CD4-positive, alpha-beta T cell treated with Interleukin-17A for 1 hour (primary cell): ENCODE measurements at places on chromosomes 6 and 20.

GRCh38 chr6:49506569-49507111 lies 6.9 kb downstream of the GLYATL3 start:
- no peak for DNase-seq

DNA sequence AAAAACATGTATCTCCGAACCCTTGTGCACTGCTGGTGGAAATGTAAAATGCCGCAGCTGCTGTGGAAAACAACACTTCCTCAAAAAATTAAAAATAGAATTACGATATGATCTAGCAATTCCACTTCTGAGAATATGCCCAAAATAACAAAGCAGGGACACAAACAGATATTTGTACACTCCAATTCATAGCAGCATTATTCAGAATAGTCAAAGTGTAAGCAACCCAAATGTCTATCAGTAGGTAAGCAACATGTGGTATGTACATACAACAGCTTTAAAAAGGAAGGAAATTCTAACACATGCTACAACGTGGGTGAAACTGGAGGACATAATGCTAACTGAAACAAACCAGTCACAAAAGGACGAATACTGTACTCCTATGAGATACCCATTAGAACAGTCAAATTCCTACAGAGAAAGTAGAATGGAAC lies 5.7 kb upstream of the RAB5IF start:
- DNase-seq = no peak

- no peak for DNase-seq
These were observed 139.1 kb downstream of the ZDHHC14 start for GRCh38 chr6:157520117-157520406.

GRCh38 chr6:25959890-25960536 lies 2.6 kb upstream of the TRIM38 start:
- no peak for DNase-seq

- no peak for DNase-seq
These were observed 183.9 kb upstream of the JARID2 start for GRCh38 chr6:15061908-15062515.

DNA sequence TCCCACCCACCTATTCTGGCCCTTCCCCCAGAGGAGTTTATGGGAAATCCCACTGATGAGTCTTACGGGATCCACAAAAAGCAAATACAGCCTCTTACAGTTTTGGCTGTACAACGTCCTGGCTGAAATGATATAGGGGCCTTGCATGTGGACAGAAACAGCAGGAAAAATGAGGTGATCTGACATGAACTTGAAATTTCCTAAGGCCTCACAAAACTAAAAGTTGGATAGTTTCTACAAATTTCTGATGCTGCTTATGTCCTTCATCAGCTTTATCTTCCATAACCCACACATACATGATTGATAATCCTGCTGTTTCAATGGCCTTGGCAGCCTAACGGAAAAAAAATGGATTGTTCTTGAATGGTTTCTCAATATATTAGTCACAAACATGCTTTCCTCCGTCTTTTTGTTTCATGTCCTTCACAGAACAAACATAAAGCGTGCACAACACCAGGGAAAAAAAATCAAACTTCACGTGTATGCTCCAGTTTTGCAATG lies 118.8 kb downstream of the BMP5 start:
- no peak for DNase-seq

GRCh38 chr6:89260310-89260709 lies 43.2 kb upstream of the GABRR1 start:
- no peak for DNase-seq

GRCh38 chr20:23298926-23299672 lies 51.5 kb upstream of the NXT1 start:
- DNase-seq = no peak

GRCh38 chr6:3900744-3901336 lies 51.7 kb downstream of the FAM50B start:
- no peak for DNase-seq

GRCh38 chr6:129046526-129046925 lies 163.6 kb downstream of the LAMA2 start:
- DNase-seq = no peak

GRCh38 chr6:148565930-148566663 lies 180.7 kb upstream of the UST start:
- no peak for DNase-seq

DNA sequence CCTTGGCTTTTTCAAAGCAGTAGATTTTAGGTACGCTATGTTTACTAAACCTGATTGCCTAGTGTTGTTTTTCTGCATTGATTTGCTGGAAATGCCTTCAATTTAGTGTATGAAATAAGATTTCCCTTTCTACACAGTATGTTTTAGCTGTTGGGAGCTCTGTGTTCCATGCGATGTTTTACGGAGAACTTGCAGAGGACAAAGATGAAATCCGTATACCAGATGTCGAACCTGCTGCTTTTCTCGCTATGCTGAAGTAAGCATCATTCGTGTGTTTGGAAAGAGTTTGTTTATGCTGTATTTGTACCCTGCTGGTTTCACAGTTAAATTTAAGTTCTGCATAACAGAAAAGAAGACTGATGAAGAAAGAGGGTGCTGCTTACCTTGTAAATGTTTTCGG lies 1.9 kb downstream of the BTBD3 start:
- no peak for DNase-seq

GRCh38 chr20:50516180-50516934 lies 6.2 kb downstream of the PTPN1 start:
- no peak for DNase-seq

GRCh38 chr6:125019918-125020317 lies 57.7 kb downstream of the RNF217 start:
- DNase-seq = no peak

- DNase-seq = no peak
These were observed 59.0 kb downstream of the CD164 start for GRCh38 chr6:109323241-109323640.

- DNase-seq = peak; percentile 77
These were observed 58.9 kb downstream of the ZNF831 start for GRCh38 chr20:59222253-59223181.

DNA sequence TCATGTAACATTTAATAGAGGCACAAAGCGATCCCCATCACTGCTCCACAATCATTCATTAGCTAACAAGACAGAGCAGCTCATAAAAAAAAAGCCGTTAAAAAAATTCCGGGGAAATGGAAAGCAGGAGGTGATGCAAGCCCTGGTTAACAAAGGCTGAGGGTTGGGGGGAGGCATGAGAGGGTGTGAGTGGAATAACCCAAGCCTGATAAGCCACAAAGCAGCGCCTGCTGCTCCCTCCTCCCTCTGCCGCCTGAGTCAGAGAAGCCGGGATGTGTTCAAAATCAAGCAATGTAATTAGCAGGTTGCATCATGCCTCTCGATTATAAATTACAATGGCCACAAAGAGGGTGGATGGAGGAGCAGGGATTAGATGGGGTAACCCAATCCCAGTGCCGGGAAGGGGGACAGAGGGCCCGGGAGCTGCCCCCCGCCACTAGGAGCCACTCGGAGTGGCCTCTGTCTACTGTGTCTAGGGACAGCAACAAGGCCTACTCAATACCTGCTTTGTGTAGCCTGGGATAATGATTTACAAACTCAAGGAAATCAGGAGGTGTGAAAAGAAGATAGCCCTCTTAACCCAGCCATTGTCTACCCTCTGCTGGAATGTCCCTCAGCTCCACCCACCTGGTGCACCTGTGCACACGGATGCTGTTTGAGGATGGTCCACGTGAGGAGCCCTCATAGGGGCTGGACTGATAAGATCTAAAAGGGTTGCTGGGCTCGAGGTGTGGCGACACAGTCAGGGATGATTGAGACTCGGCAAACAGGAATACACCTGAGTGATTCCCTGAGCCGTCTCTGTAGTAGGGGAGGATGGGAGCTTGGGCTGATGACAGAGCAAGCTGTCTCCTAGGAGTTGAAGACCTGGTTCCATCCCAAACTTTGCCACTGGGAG lies 156.9 kb downstream of the VEGFA start:
- no peak for DNase-seq

GRCh38 chr6:118135371-118135770 lies 228.3 kb downstream of the SLC35F1 start:
- no peak for DNase-seq

DNA sequence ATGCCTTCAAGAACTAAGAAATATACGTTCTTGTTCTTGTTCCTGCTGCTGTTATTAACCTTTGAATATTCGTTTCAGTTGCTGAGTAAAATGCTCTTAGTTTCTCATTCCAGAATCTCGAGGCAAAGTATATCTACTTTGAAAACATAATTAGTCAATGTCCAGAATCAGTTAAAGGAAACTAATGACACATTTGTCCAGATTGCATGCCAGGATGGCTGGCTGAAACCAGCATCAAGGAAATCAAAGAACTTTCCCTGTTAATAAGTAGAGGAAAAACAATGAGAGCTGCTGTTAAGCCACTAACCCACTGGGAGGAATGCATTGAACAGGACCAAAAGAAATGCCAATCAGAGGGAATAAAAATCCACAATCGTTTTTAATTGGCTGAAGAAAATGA lies 196.9 kb downstream of the ALDH8A1 start:
- DNase-seq = no peak

DNA sequence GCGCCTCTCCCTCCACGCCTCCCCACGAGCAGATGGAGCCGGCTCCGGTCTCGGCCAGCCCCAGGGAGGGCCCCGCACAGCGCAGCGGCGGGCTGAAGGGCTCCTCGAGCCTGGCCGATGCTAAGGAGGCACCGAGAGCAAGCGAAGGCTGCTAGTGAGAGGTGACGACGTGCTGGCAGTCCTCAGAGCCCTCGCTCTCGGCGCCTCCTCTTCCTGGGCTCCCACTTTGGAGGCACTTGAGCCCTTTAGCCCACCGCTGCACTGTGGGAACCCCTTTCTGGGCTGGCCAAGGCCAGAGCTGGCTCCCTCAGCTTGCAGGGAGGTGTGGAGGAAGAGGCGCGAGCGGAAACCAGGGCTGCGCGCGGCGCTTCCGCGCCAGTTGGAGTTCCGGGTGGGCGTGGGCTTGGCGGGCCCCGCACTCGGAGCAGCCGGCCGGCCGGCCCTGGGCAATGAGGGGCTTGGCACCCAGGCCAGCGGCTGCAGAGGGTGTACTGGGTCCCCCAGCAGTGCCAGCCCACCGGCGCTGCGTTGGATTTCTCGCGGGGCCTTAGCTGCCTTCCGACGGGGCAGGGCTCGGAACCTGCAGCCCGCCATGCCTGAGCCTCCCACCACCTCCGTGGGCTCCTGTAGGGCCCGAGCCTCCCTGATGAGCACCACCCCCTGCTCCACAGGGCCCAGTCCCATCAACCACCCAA lies 2.5 kb upstream of the TMEM14C start:
- DNase-seq = peak; percentile 60

GRCh38 chr6:170260686-170261085 lies 30.2 kb downstream of the DLL1 start:
- no peak for DNase-seq

- DNase-seq = no peak
These were observed 166.1 kb upstream of the CST7 start for GRCh38 chr20:24782801-24783630.

DNA sequence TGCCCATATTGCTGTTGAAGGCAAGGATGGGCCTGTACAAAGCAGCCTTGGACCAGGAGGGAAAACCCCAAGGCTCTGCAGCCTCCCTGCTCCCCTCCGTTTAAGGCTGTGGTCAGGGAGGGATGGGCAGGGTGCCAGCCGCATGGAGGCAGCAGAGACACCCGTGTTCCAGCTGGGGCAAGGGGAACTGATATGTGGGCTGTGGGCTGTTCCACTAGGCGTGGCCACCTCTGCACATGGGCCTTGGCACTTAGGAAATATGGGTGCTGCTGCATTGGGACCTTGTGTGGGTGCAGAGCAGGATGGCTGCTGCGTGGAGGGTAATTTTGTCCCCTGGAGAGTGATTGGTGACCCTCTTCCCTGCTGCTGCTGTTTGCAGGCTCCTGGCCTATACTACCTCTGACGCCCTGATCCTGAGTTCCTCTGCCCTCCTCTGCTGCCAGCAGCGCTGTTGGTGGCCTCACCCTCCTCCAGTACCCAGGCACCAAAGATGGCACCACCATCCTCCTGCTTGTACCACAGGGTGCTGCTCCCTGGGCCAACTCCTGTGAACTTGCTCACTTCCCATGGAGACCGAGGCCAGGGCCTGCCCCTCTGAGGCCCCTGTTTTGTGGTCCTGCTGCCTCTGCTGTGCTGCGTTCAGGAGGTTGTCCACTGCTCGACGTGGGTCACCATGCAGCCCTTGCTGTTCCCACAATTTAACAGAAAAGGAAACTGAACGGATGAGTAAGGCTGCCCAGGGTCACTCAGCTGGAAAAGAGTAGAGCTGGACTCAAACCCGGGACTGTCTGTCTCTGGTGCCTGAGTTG lies 35.3 kb downstream of the PANK2 start:
- DNase-seq = no peak

GRCh38 chr6:30325873-30326525 lies 728 bp upstream of the TRIM39 start:
- DNase-seq = peak; percentile 87

DNA sequence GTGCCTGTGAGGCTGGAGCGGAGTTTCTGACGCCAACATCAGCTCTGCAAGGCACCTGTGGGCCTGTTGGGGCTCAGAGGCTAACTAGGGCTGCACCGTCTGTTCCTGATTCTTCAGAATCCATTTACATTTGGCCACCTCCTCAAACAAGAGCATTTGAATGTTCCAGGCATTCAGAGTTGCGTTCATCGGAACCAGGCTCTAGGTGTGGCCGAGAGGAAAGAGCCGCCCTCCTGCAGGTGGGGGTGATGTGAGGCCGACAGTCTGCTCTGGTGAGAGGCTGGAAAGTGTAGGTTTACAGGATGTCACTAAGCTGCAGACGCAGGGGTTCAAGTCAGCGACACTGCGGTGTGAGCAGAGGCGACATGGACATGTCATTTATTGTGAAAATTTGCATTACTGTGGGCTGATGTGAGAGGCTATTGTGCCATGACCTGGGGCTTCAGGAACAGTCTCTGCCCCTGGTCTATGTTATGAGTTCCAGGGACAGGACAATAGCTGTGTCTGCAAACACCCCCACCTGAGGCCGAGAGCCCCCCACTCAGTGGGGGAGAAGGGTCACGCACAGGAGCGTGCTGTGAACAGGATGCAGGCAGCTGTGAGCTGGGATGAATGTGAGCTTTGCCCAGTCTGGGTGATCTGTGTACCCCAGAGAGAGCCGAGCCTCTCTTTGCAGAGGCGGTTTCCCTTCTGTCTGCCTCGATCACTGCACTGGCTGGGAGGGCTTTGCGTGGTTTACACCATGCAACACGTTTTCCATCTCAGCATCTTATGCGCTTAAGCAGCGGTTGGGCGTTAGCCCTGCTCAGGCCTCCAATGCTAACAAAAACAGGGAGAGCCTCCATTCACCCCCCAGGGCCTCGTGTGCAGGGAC lies 21.1 kb downstream of the SLCO4A1 start:
- DNase-seq = no peak

- DNase-seq = no peak
These were observed 40.1 kb downstream of the SNRPB start for GRCh38 chr20:2430538-2430937.

GRCh38 chr20:46900086-46900485 lies 5.4 kb downstream of the EYA2 start:
- no peak for DNase-seq

- DNase-seq = no peak
These were observed 567.4 kb downstream of the C6orf118 start for GRCh38 chr6:164741938-164742451.

- no peak for DNase-seq
These were observed 41.5 kb downstream of the CTCFL start for GRCh38 chr20:57483287-57484050.
